ENCODE measurements at places on chromosomes 6 and 20. TPM values are rescaled to one million over a fixed set of nuclear protein-coding genes. Genes with fewer than 3 reads are reported as not detected.

ELOVL2 gene
- total RNA-seq, result under 0.01 TPM

OR2J1 gene
- total RNA-seq, result not detected

APOBEC2 gene
- total RNA-seq, result not detected

TFAP2C gene
- total RNA-seq, result 2.9 TPM

TSPO2 gene
- total RNA-seq, result not detected

GNRH2 gene
- total RNA-seq, result 0.13 TPM

C6orf163 gene
- total RNA-seq, result 1.6 TPM

COL19A1 gene
- total RNA-seq, result not detected

CABLES2 gene
- 1.3 TPM for total RNA-seq

GRCh38 chr6:154617175-154617574, 106.7 kb upstream of the CNKSR3 start:
- DNase-seq, result no peak

DNA sequence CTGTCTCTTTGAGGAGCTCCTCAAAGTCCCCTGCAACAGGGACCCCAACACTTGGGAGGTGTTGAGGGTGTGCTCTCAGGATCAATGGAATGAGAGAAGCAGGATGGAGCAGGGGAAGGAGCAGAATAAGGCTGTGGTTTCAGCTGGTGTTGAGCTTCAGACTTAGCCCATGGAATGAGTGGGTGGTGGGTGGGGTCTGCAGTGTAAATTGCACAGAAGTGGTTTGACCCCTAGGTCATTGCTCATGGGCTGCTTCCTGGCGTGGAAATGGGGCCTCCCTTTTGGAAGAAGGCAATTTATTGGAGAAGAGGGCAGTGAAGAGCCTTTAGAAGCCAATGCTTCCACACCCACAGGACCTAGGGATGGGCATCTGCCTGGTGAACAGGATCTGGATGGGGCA, 37.0 kb upstream of the KCNG1 start:
- DNase-seq, result no peak

- DNase-seq, result no peak
Observed at GRCh38 chr20:17646961-17647301, 35.1 kb downstream of the RRBP1 start.

DNA sequence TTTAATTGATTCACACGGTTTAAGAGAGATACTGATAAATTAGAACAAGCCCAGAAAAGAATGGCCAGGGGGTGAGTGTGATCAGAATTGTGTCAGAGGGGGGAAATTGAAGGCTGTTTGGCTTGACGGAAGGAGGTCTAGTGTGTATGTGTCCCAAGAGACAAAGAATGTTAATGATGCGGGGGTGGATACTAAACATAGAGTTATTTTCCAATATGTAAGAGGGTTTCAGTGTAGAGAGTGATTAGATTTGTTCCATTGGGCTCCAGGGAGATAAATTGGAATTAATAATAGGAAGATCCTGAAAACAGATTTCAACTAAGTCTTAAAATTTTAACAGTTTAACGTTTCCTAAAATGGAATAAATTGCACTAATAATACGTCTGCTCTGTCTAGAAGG, 38.1 kb upstream of the UTRN start:
- DNase-seq, result no peak

DNA sequence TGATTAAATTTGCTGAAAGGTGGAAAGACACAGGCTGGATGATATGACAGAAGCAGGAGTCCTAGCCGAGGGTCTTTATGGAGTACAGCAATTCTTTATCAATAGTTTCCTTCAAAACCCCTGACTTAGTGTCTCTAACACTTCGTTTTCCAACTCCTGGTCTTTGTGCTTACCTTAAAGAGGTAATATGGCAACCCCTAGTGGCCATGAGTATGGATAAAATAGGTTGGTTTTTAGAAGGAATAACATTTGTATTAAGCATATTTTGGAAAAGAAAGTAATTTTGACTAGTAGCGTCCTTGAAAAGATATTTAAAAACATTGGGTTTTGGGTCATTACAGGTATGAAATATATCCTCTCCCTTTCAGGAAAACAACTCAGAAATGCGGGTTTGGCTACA, 51.9 kb downstream of the VGLL2 start:
- DNase-seq, result peak; percentile 43

DNA sequence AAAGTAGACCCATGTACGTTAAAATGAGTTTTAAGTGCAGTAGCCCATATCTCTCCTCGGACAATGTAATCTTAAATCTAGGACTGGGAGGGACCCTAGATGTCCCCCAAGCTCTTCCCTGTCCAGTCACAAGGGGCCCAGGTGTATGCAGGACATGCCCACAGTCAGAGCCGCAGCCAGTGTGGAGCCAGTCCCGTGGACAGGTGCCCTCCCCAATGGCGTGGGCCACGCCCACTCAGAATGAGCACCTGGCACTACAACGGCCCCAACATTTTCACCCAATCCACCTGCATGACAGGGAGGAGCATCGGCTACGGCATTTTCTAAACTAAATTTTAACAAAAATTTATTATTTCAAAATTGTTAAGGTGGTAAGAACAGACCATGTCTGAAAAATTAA, 53.2 kb downstream of the WDR27 start:
- no peak for DNase-seq

- DNase-seq, result no peak
Observed at GRCh38 chr6:111663692-111664564, 58.2 kb upstream of the TRAF3IP2 start.

DNA sequence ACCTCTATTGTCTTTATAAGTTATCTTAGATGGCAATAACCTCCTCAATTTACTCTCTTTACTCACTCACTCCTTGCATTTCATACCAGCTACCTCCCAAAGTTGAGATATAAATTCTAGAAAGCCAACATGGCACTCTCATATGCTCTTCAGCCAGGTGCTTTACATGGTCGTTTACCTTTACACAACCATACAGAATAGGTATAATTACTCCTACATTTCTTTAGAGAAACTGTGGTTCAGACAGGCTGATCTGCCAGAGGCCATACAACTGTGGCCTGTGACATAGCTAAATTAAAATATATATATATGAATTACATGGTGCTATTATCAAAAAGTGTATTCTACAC, 45.7 kb downstream of the HBS1L start:
- DNase-seq, result no peak

DNA sequence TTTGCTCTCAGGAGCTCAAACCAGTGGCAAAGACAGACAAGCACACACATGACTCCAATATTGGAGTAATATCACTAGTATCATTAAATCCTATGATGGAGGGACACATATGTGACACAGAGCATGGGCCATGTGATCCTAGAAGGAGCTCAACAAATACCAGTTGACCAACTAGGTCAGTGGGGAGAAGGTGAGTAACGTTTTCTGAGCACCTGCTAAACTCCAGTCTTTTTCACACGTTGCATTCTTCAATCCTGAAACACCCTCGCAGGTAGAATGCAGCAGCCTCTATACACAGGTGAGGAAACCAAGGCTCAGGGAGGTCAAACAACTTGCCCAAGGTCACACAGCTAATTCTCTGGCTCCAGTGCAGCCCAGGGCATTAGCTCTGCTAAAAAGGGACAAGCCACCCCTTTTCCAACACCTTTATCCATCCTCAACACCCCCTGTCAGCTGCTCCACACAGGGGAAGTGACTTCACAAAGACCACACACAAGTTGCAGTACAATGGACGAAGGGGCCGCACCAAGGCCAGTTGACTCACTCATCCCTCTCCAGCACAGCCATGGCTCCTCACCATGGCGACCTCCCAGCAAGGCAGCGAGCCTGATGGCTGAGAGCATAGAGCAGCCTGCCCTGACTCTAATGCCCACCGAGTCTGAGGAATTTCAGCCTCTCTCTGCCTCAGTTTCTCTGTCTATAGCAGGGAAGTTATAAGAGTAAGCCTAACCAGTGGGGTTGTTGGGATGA, 4.4 kb downstream of the CAPN11 start:
- no peak for DNase-seq

DNA sequence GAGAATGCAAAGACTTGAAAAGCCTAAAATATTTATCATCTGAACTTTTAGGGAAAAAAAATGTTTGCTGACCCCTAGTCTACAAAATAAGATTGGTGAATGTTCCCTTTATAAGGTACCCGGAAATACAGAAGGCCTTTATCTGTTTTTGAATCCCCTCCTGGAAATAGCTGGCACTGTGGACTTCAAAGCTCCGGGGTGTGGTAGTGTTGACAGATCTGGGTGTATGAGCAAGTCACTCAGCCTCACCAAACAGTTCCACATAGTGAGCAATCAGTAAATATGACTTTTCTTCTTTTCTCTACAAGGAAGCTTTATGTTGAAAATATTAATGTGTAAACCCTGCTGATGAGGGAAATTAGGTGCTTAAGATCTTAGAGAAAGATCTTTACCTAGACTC, 29.2 kb upstream of the HTR1B start:
- peak; percentile 25 for DNase-seq

GRCh38 chr20:24149881-24150307, 161.3 kb upstream of the GGTLC1 start:
- no peak for DNase-seq

- DNase-seq, result no peak
Observed at GRCh38 chr6:169396554-169397163, 143.0 kb upstream of the THBS2 start.

- peak; percentile 6 for DNase-seq
Observed at GRCh38 chr6:107691062-107691751, 132.9 kb downstream of the SCML4 start.

GRCh38 chr6:155031091-155031490, 36.0 kb downstream of the TIAM2 start:
- peak; percentile 83 for DNase-seq

DNA sequence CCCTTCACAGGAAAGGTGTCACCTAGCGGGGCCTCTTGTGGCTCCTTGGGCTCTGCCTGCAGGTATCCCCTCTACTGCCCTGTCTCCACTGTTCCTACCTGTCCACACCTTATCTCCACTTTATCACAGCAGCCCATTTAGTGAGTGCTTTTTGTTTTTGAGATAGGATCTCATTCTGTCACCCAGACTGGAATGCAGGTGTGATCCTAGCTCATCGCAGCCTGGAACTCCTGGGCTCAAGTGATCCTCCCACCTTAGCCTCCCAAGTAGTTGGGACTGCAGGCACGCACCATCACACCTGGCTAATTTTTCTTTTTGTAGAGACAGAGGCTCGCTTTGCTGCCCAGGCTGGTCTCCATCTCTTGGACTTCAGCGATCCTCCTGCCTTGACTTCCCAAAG, 48.0 kb downstream of the BCAS4 start:
- no peak for DNase-seq

DNA sequence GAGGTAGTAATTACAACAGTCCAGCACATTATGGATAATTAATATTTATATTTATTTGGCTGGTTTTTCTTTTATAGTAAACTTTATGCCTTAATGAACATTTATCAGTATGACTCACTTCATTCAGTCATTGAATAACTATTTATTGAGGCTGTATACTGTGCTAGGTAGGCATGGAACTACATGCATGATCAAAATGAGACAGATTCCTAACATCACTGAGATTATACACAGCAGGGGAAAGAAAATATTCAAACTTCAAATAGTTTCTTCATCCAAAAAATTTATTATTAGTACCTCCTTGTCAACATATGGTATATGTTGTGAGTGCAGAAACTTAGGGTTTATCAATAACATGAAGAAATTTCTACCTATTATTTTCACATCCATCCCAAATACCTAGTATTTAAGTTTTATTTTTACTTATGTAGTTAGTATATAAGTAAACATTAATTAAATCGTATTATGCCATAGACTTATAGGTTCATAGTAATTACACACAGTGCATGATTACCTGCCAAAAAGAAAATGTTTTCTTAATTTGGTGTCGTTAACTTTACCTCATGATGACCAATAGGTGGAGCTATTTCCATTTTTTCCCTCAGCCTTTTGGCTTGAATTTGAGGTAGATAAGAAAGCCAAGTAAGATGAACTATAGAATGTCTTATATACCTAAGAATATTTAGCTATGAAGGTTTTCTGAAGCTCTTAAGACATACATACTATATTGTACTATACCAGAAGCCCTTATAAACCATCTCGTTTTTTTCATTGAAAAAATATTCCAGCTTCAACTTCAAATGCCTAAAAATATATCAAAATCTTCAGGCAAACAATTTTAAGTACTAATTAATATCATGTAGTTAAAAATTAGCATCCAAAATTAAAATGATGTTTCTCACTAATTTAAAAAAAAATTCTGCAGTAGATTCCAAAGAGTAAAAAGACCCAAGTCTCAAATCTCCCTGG, 12.5 kb upstream of the TMEM30A start:
- peak; percentile 73 for DNase-seq

- DNase-seq, result no peak
Observed at GRCh38 chr20:25038103-25038410, 19.9 kb downstream of the ACSS1 start.

DNA sequence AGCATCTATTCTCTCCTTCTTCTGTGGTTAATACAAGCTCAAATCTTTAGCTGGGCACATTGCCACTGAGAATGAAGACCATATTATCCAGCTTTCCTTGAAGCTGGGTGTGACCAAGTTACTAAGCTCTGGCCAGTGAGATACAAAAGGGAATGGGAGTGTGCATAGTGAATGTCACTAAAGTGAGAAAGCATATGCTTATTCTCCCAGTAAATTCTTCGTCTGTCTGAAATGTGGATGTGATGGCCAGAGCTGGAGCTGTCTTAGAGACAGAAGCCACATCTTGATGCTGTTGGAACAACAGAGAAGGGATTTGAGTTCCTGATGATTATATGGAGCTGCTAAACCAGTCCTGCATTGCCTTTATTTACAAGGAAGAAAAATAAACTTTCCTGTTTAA, 60.1 kb downstream of the SESN1 start:
- no peak for DNase-seq
